Omental fat pad (tissue), 4 donors: ENCODE measurements at places on chromosomes 3 and 15.

DNA sequence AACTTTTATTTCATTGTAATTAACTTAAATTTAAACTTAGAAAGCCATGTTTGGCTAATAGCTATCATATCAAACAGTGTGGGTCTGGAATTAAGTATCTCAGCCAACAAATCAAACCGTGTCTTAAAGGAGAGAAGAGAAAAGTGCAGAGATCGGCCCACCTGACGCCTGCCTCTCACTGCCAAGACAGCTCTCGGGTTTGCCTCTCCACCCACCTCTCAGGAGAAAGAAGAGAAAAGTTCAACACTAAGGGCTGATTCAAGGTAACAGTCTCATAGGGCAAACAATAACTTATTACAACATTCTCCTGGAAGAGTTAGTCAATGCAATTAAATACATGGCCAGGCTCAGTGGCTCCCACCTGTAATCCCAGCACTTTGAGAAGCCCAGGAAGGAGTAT is 64.8 kb upstream of the PRR20G start:
- no peak for DNase-seq

GRCh38 chr3:108728934-108729333 is 28.3 kb downstream of the RETNLB start:
- no peak for DNase-seq

- DNase-seq, result no peak
Measured at GRCh38 chr3:113297287-113297686, 85.9 kb downstream of the BOC start.

- no peak for DNase-seq
Measured at GRCh38 chr15:67957435-67958132, 96.5 kb upstream of the PIAS1 start.

DNA sequence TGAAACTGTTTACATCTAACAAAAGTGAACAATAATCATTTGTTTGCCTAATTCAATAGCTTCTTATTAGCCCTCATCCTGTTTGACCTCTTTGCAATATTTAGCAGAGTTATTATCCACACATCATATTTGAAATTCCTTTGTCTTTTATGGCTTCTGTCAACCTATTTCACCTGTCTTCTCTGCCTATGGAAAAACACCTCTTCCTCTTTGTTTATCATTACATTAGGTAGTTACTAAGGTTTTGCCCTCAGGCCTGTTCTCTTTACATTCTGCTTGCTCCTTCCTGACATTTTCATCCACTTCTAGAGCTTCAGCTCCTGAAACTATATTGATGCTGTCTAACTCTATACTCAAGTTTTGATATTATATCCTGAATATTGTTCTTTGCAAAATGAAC is 183.0 kb downstream of the SUCNR1 start:
- no peak for DNase-seq

- DNase-seq, result no peak
Measured at GRCh38 chr15:22954798-22955543, 25.2 kb downstream of the CYFIP1 start.

DNA sequence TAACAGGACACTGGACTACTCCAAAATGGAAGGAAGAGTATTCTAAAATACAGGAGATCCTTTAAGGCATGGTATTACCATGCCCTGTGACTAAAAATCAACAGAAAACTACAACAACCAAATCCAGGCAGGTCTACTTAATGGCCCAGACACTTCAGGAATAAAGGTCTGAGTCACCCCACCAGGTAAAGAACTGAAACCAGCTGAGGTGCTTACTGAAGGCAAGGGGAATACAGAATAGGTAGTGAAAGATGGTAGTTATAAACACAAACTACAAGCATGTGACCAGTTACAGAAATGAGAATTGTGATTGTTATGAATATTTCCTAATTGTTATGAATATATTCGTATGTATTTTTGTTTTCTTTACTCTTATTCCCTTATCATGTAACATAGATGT is 13.4 kb downstream of the IFT57 start:
- no peak for DNase-seq

DNA sequence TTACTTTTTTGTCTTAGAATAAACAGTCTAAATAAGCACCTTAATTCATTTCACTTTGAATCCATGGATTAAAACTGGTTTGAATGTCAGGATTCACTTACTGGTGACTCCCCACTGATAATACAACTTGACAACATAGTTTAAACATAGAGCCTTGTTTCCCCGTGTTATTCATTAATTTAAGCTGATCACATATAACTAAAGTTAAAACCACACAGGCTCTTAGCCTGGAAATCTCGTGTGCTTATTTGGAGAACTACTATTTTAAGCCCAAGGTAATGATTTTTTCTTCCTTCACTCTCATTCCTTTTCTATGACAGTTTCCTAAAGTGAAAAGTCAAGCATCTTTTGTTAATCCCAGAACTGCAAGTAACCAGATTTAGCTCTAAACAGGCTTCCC is 64.2 kb downstream of the HACD2 start:
- DNase-seq, result no peak

- no peak for DNase-seq
Measured at GRCh38 chr3:171970301-171970788, 69.0 kb upstream of the FNDC3B start.

DNA sequence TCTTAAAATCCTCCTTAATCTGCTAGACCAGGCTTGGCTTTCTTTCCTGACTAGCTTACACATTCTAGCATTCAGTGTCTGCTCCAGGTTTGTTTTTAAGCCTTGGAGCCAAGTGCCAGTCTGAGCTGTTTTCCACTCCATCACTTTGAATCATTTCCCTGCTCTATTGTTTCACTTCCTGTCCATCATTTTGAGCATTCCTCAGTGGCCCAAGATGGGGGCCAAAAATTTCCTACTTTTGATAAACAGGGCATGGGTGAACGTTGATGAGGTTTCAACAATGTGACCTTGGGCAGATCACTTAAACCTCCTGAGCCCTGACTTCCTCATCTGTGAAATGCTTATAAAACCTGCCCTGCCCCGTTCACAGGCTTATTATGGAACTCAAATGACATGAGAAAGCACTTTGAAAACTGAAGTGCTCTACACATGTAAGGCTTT is 4.4 kb downstream of the CYP19A1 start:
- DNase-seq, result no peak

DNA sequence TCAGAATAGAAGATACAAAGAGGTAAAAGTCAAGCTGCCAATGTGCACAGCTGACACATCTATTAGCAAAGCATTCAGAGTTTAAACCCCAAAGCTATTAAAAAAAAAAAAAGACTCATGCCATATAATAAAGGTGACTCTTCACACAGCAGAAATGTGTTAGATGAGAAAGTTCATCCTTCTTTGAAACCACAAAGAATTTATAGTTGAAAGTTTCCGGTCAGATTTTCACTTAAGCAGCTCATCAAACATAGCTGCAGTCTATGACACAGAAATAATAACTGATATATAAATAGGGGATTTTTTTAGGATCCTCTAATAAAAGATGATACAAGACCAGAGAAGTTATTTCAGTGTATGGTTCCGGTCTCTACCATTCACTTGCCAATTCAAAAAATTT is 76.6 kb downstream of the WWTR1 start:
- DNase-seq, result no peak

DNA sequence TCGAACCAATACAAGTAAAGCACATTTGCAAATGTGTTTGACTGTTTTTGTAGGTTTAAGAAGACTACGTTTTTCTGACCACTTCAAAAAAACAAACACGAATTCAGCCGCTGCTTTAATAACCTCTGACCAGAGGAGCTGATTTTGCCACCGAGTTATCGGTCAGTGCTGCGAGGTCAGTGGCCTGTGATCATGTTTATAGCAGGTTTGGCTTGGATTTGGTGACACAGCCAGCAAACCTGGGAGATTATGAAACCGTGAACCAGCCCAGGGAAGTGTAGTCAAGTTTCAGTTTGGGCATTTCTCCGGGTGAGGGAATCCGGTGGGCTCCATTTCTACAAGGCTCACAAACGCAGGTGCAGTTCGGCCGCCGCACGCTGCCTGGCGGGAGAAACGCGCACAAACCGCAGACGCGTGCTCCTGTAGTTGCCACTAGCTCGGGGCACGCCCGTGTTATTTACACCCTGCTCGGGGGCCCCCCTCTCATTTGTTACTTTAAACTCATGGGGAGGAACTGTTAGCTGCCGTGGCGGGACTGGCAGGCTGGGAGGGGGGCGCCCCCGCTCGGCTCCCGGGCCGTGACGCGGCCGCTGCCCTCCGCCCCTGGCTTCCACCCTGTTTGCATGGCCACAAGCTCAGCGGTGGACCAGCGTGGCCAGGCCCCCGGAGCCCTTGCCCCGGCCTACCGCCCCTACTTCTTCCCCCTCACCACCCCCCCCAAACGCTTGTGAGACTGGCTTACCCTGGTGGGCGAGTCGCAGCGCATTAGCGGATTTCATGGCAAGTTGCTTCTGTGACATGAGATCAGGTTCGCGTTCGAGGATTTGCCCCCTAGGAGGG is 13.6 kb upstream of the ONECUT1 start:
- DNase-seq, result no peak

GRCh38 chr3:33202711-33203457 is 15.7 kb downstream of the SUSD5 start:
- no peak for DNase-seq

DNA sequence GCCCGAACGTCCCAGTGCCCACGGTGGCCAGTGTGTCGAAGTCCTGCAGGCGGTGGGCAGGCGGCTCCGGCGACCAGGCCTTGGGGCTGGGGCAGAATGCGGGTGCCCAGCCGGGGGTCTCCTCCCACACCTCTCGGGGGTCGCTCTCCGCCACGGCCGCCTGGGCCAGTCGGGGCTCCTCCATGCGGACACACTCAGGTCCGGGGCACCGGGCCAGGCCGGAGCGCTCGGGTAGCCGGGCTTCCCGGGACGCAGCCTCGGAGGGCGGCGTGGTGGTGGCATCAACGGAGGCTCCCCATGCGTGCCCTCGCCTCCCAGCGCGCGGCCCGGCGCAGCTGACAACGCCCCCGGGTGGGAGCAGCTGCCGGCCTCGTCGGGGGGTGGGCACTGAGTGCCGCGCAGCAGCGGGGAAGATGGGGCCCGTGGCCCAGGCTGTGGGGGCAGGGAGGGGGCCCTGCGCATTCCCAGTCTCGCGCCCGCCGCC is 30.1 kb upstream of the CERS3 start:
- DNase-seq, result no peak

- DNase-seq, result no peak
Measured at GRCh38 chr15:84715441-84716035, 401 bp downstream of the SEC11A start.

DNA sequence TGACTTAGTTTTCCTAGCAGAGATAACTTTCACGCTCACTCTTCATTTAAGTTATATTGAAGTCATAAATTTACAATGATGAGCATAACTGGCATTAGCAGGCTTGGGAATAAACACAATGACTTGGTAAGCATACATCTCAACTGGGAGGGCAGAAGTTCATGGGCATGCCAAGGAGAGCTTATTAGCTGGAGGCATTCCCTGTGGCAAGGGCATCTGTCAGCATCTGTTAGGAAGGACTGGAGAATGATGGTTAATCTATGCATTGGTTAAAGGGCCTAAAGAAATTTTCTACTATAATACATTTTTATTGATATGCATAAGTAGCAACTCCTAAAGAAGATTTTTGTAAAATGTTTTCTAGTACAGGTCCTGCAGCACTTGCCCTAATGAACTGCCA is 52.4 kb downstream of the NEK11 start:
- DNase-seq, result no peak

DNA sequence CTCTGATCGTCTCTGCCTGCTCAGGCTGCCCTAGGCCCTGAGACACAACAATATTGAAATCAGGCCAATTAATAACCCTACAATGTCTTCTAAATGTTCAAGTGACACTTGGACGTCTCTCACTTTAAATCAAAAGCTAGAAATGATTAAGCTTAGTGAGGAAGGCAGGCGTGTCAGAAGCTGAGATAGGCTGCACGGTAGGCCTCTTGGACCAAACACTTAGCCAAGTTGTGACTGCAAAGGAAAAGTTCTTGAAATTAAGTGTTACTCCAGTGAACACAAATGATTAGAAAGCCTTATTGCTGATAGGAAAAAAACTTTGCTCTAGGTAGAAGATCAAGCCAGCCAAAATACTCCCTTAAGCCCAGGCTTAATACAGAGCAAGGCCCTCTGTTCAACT is 2.2 kb downstream of the HPS3 start:
- DNase-seq, result no peak

DNA sequence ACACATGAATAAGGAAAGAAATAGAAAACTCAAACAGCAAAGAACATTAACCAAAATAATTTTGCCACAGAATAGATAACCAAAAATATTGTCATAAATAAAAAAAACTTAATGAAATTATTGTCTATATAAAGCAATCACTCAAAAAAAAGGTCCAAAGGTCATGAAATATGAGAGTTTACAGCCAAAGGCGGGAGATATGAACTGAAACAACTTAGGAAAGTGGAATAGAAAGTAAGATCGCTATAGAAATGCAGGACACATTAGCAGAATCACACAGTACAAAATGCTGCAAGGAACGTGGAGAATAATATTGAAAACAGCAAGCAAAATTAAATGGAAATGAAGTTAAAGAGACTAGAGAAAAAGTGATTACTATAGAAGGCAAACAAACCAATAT is 375.0 kb upstream of the ARHGEF26 start:
- DNase-seq, result no peak

- DNase-seq, result no peak
Measured at GRCh38 chr3:128919988-128920387, 40.6 kb downstream of the ACAD9 start.

- DNase-seq, result no peak
Measured at GRCh38 chr15:87896936-87897335, 359.6 kb downstream of the NTRK3 start.

DNA sequence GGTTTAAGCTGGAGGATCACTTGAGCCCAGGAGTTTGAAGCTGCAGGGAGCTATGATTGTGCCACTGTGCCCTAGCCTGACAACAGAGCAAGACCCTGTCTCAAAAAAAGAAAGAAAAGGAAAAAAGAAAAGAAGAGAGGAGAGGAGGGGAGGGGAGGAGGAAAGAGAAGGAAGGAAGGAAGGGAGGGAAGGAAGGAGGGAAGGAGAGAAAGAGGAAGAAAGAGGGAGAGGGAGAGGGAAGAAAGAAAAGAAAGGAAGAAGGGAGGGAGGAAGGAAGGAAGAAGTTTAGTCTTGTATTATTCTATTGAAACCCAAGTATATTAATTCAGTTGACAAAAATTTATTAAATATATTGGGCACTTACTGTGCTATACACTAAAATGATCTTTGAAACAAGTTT is 11.5 kb downstream of the GOLM2 start:
- no peak for DNase-seq

DNA sequence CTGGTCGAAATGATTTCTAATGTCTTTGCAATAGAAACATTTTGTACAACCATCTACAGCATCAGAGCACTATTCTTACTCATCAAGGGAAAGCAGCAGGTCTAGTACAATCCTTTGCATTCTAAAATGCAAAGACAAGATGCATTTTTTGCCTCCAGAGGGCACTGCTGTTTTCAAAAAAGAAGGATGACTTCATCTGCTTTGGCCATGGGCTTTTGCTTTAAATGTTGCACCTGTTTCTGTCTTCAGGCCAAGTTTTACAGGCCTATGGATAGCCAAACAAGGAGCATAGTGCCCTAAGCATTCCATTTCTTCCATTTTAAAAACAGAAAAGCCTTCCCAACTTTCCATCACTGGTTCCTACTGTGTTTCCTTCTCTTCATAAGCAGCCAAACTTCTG is 3.4 kb downstream of the PARP9 start:
- no peak for DNase-seq
